ENCODE measurements at places on chromosomes 1 and 21.

- peak; percentile 42 for DNase-seq
These were observed 235.3 kb downstream of the FAF1 start for GRCh38 chr1:50724626-50725286.

DNA sequence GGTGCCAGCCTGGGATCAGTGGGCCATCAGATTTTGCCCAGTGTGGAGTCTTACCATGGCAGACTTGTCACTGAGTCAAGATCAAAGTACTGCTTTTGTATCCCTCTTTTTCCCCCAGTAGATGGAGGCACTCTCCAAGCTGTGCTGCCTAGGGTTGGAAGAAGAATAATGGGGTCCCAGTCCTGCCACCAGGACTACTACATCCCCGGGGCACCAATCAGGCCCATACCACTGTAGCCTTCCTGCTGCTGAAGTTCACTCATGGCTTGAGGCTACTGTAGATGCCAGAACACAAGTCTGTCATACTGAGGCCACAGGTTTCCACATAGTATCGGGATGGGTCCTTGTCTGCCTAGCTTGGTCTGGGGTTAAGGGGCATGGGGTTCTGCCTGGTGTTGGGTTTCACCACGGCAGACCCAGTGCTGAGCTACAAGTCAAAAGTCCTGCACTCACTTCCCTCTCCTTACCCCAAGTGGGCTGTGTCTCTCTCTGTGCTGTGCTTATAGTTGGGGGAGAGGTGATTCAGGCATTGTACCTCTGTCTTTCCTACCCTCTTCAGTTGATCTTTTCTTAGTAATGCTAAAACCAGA lies 53.4 kb downstream of the PKN2 start:
- no peak for DNase-seq

GRCh38 chr1:182215764-182216163 lies 154.3 kb upstream of the ZNF648 start:
- DNase-seq: no peak

GRCh38 chr1:27042670-27043069 lies 30.0 kb upstream of the TENT5B start:
- DNase-seq: no peak

GRCh38 chr1:92756537-92756936 lies 28.4 kb downstream of the EVI5 start:
- DNase-seq: no peak

DNA sequence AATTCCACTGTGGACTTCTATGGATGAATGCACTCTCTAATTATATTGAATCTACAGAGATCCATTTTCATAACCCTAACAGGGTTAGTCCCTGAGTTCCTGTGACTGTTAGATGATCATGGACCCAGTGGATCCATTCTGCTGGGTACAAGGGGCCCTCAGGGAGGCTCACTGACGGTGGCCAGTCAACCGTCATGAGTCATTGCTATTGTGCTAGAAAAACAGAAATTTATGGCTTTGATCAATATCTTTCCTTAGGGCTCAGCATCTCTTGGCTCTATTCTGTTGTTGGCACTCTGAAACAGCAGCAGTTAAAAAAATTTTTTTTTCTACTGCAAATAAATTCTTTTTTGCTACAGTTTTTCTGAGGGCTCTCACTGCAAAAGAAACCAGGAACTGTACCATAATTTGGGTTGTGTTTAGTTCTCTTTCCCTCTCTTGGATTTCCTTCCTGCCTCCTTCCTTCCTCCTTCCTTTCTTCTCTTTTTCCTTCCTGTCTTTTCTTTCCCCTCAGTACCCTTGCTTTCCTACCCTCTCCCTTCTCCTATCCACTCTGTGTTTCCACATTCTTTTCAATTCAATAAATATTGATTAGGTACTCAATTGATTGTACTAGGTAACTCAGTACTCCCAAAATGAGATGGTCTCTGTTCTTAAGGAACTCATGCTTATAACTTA lies 49.5 kb downstream of the UTP25 start:
- no peak for DNase-seq

GRCh38 chr1:216310776-216311175 lies 112.5 kb downstream of the USH2A start:
- DNase-seq: peak; percentile 8

DNA sequence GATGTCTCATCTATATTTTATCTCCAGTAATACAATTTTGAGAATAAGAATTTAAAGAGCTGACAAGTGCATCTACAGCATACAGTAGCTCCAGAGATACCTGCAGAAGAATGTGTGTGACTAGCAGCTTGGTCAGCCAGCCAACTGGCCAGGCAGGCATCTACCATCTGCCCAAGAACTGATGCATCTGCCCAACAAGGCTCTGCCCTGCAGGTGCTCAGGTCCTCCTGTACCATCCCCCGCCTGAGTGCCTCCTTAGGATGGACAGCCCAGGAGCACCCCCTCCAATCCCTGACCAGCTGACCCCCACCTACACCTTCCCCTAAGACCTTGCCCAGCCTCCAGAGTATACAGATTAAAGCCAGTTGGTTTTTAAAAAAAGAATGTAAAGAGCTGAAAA lies 30.3 kb downstream of the TMEM69 start:
- no peak for DNase-seq

GRCh38 chr1:176802316-176802715 lies 339.3 kb downstream of the PAPPA2 start:
- DNase-seq: no peak

GRCh38 chr1:22579541-22580155 lies 16.4 kb downstream of the EPHA8 start:
- DNase-seq: no peak

DNA sequence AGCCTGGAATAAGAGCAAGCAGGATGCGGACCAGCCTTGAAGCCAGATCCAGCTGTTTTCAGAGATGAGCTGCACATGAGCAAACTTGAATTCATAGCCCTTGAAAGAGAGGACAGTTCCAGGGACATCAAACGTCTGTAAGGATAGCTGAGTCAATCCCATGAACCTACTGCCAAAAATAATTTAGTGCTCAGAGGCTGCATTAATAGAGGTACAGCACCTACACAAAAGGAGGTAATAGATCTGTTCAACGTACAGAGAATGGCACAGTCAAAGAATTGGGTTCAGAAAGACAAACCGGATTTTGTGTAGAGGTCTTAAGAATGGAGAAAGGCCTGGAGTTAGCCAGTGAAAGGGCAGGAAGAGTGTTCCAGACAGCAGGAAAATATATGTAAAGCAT lies 110.8 kb upstream of the ZC3H12A start:
- DNase-seq: no peak

- no peak for DNase-seq
These were observed 4.8 kb upstream of the TMCO1 start for GRCh38 chr1:165773324-165773965.

- peak; percentile 84 for DNase-seq
These were observed 84.6 kb downstream of the SYT2 start for GRCh38 chr1:202625416-202626360.

GRCh38 chr1:230717251-230717650 lies 3.3 kb upstream of the AGT start:
- DNase-seq: no peak

GRCh38 chr1:88191917-88192316 lies 492.2 kb upstream of the PKN2 start:
- DNase-seq: peak; percentile 10

GRCh38 chr21:24428591-24429199 lies 1178.6 kb downstream of the MRPL39 start:
- DNase-seq: no peak

GRCh38 chr1:51605961-51606723 lies 10.8 kb upstream of the OSBPL9 start:
- DNase-seq: no peak

DNA sequence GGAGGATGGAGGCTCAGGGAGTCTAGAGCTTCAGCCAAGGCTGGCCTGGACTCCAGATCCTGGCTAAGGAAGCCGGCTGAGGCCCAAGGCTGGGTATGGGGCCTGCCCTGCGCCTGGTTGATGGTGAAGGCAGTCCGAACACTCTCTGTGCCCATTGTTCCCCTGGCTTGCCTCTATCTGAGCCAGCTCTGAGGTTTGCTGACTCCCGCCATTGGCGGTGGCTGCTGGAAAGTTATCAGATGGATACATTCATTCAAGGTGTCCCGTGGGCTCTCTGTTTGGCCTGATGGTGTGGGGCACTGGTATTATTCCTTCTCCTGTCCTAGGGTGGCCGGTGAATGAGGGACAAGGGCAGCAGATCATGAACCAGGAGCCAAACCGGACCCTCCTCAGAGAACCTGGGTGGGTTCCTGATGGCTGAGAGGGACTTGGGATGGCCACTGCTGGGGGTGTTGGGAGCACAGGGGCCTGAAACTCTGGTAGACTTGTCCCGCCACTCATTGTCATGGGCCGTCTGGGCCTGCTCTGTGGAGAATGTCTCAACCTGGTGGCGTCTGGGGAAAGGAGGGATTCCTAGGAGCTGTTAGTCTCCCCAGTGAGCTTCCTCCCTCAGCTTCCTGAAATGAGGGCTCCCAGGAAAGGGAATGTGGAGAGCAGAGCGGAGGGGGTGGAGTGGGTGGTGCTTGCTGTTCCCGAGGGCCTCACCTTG lies 22.2 kb downstream of the SLC26A9 start:
- no peak for DNase-seq

- no peak for DNase-seq
These were observed 480.9 kb upstream of the ZRANB2 start for GRCh38 chr1:71561729-71562128.

- DNase-seq: no peak
These were observed 178.6 kb downstream of the ZP4 start for GRCh38 chr1:237712082-237712481.

DNA sequence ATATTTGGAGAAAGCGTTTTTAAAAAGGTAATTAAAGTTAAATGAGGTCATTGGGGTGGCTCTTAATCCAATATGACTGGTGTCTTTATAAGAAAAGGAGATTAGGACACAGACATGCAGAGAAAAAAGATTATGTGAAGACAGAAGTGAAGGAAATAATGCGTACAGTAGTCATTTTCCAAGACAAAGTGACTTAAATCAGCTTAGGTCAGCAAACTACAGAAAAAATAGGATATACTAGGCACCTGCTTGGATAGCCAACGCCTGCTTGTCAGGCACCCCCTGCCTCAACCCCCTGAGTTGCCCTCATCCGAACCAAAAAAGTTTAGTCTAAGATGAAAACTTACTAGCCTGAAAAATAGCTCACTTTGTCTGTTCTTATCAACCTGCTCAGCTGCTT lies 58.2 kb upstream of the SPAG17 start:
- DNase-seq: no peak

DNA sequence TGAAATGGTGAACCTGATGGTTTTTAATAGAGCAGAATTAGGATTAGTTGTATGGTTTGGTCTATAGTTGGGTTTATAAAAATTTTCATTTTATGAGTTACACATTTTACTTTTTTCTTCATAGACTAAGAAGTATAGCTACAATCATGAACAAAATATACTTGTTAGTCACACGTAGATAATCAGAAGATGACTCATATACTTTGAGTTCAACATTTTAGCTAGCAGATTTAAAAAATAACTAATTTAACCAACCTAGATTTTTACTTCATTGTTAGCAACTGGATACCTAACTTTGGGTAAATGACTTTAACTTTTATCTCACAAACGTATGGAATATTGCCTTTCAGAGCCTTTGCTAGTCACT lies 27.9 kb downstream of the MORC3 start:
- DNase-seq: no peak

Measured in GM10248 (cell line).